Activated CD8-positive, alpha-beta memory T cell treated with anti-CD3 and anti-CD28 coated beads, Interleukin-2, amount 50 U/mL, for 4 hours (primary cell): ENCODE measurements at places on chromosomes 11 and 22.

GRCh38 chr11:113286009-113286408 is 28.4 kb upstream of the TTC12 start:
- no peak for DNase-seq

DNA sequence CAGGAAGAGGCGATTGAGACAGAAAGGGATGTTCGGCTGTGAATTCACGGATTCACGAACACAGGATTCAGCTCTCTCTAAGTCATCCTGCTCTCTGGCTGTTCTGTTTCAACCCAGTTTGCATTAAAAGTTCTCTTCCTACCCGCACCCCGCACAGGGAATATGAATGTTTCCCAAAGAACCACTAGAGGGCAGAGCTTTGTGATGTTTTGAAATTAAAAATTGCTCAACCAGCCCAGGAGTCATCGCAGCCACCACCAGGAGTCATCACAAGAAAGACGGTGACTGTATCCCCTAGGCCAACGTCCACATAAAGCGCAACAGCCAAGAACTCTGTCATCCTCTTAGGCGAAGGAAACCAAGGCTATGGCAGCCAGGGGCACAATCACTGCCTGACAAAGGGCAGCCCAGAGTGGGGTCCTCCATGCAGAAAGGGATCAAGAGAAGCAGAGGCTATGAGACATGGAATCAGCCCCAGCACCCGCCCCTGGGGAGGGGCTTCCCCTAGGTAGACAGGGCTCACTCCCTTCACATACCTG is 122.4 kb downstream of the WT1 start:
- DNase-seq, result no peak

- DNase-seq, result no peak
These were observed 345.6 kb downstream of the DLG2 start for GRCh38 chr11:85281550-85281949.

DNA sequence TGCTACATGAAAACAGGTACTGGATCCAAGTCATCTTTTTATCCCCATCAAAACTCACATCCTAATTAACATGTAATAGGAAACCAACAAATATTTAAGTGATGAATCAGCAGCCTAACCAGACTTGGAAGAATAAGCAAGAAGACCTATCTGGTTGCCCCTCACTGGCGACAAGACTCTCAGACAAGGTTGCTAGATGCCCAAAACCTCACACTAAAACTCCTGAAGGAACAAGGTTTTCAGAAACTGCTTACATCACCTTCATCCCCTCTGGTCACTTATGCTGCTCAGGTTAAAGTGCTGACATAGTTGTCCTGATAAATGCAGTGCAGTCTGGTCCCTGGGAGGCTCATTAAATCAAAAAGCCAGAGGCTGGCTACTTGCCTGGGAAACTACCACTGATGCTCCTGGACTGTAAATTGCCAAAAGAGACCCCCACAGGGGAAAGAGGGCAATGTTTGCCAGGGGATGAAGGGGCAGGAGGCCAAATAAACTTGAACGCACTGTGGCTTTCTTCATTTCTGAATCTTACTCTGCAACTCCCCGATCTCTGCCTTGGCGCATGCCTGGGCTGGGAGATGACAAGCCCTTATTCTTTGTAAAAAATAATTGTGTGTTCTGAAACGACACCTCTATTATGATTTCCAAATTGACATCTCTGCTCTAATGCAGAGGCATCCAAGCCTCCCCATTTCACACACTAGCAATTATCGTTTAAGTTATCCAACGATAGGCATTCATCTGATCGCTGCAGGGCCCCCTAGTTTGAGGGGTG is 72.7 kb downstream of the AMBRA1 start:
- DNase-seq, result no peak

- DNase-seq, result no peak
These were observed 16.5 kb downstream of the SGSM1 start for GRCh38 chr22:24822471-24822870.

- no peak for DNase-seq
These were observed 234.0 kb downstream of the MIAT start for GRCh38 chr22:26891429-26891828.

DNA sequence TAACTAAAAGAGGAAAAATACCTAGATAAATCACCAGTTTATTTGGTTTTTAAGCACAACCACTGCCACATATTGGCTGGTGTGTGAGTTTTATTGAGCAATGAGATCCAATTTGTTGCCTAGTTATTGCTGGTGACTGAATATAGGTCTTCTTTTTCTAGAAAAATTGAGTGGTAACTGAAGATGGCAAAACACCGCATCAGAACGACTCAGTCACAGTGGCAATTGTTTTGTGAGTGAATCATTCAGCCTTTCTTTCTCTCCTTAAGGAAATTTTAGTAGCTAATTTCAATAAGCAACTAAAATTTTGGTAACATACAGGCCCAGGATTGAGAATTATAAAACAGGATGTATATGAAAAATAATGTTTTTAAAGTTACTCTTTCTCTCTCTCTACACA is 533.0 kb downstream of the KCNA4 start:
- no peak for DNase-seq

DNA sequence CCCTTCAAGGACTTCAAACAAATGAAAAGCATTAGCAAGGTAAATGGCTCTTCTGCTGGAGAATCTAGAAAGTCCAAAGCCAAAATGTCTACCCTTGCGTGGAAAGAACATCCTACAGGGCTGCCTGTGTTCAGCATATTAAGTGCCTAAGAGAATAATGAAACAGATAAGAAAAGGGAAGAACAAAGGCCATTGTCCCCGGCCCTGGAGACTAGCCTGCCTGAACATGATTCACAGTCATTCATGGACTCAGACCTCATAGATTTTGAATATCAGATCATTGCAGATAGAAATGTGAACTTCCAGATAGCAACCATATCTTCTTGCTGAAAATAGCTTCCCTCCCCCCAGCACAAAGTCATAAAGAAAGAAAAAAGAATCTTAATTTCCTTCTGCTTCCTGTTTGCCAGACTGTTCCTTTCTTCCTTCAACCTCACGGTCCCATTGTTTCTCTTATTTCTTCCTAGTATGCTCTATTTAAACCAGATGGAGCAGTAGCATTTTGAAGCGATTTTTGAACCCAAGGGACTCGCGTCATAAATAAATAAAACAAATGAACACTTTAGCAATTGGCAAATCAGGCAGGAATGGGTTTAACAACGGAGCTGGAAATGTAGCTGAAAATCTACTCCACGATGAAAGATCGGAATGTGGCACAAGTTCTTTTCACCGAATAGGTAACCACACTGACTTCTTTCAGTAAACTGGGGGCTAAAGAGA is 408.2 kb upstream of the CCDC90B start:
- no peak for DNase-seq

GRCh38 chr11:61833926-61834277 is 5.8 kb downstream of the FADS2 start:
- DNase-seq, result no peak

GRCh38 chr11:48168815-48169214 is 47.8 kb upstream of the OR4B1 start:
- no peak for DNase-seq

- no peak for DNase-seq
These were observed 76.2 kb downstream of the ZBTB16 start for GRCh38 chr11:114135737-114136151.

DNA sequence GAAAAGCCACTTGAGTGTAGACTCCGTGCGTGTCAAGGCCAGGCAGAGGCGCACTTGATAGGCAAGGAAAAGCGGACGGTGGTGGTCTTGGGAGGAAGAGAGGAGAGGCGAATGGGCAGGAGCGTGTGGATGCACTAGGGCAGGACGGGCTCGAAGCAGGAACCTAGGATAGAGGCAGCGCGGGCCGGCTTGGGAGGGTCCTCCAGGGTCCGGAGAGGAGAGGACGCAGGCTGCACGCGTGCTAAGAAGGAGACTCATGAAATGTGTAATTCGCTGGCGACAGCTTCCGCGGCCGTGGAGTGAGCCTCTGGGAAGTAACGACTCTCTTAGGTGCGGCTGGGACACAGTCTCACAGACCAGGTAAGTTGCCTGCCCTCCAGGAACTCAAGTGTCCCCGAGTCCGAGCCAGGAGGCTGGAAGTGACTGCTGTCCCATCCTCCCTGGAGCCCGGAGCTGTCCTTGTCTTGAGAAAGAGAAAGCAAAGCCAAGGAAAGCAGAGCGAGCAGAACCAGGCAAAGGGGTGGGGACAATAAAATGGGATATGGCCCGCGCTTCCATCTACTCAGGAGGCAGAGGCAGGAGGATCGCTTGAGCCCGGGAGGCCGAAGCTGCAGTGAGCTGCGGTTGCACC is 874 bp upstream of the IL17RA start:
- no peak for DNase-seq

GRCh38 chr11:68300076-68300830 is 12.1 kb upstream of the LRP5 start:
- no peak for DNase-seq

GRCh38 chr11:102251423-102251822 is 65.9 kb upstream of the BIRC3 start:
- no peak for DNase-seq

DNA sequence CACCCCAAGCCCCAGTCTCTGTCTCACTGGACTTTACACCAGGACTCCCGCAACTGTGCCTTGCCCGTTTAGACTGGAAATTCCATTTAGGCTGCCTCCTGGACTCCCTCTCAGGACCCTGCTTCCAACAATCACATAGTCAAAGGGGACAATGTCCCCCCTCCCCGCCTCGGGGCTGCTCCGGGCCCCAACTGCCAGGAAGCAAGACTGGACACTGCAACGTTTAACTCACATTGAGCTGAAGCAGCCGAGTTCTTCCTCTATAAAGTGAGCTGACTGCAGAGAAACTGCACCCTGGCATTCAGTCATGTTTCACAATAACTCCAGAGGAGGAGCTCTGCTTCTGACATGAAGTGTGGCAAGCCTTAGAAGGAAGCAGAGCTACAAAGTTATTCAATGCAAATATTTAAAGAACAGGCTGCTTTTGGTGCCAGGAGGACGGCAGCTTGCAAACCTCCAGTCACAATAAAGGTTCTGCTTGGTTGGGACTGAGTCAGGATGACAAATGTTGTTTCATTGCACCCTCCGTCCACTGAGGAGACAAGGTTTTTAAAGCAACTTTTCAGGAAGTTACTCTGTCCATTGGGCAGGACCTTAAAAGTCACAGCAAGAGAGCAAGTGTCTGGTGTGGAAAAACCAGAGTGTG is 19.9 kb downstream of the PACSIN2 start:
- DNase-seq, result no peak

DNA sequence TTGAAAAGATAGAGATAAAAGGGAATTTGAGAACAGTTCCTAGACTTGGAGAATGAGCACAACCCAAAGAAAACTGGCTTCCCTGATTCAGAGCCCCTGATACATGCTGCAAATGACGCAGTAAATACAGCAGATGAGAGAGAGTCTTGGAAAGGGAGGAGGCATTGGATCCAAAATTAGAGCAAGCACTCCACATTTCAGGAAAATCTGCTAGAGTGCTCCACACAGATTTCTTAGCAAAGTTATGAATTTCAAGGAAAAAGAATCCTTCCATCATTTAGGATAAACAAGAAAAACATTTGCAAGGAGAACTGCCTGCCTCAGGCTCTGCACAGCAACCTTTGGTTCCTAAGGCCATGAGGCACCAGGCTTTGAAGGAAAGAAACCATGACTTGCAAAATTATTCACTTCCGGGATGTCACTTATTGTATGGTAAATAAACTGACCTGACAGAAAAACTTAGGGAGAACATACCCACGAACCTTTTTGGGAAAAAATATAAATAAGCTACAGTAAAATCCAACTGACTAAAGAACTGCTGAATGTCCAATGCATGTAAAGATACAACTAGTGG is 89.8 kb upstream of the RTL6 start:
- DNase-seq, result no peak

- no peak for DNase-seq
These were observed 1506.5 kb downstream of the TBC1D22A start for GRCh38 chr22:48268771-48269552.

- no peak for DNase-seq
These were observed 45.3 kb downstream of the PC start for GRCh38 chr11:66912911-66913310.

- peak; percentile 78 for DNase-seq
These were observed 26.7 kb downstream of the CD44 start for GRCh38 chr11:35165423-35166368.

GRCh38 chr11:20250644-20251247 is 90.5 kb upstream of the DBX1 start:
- no peak for DNase-seq

- no peak for DNase-seq
These were observed 737 bp upstream of the TYR start for GRCh38 chr11:89176938-89177337.

GRCh38 chr11:115155320-115155719 is 348.9 kb downstream of the CADM1 start:
- no peak for DNase-seq

DNA sequence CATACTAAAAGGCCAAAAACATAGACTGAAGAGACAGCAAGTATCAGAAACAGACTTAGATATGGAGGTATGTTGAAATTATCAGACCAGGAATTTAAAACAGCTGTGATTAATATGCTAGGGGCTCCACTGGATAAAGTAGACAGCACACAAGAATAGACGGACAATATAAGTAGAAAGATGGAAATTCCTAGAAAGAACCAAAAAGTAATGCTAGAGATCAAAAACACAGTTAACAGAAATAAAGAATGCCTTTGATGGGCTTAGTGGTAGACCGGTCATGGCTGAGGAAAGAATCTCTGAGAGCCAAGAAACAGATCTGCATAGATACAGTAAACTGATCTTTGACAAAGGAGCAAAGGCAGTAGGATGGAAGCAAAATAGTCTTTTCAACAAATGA is 250.2 kb downstream of the SWAP70 start:
- no peak for DNase-seq

DNA sequence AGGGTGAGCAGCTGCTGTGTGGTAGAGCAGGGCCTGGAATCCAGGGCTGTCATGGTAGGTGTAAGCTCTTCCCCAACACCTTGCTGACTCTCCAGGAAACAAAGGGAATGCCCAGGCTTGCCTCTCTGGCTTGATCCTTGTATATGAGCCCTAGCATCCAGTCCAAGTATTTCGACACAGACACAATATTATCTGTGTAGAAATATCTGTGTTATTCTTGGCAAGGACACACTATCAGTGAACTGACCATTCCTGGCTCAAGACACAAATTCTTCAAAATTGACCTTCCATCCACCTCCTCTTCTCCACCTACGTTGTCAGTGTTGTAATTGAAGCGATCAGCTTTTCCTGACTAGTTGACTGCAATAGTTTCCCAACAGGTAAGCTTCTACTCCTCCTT is 312.0 kb upstream of the NARS2 start:
- DNase-seq, result no peak

GRCh38 chr11:17541330-17541885 is 2.8 kb downstream of the USH1C start:
- no peak for DNase-seq

DNA sequence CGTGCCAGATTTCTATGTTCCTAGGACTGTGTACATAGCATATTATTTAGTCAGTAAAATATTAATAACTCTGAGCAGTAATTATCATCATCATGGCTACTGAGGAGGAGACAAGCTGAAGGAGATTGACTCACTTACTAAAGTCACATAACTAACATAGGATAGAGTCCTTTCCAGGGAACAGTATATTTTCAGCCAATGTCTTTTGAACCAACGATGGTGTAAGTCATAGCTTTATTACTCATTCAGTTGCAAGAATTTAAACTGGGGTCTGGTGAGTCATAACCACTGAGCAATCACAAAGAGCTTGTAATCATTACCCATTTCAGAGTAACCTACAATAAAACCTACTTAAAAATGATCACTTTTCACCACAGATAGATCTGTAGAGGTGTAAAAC is 1564.8 kb upstream of the TENM4 start:
- no peak for DNase-seq

- DNase-seq, result no peak
These were observed 160.3 kb downstream of the MN1 start for GRCh38 chr22:27641049-27641795.
